ENCODE measurements at places on chromosomes 13 and 19. TPM values are rescaled to one million over a fixed set of nuclear protein-coding genes. Genes with fewer than 3 reads are reported as not detected.

DNA sequence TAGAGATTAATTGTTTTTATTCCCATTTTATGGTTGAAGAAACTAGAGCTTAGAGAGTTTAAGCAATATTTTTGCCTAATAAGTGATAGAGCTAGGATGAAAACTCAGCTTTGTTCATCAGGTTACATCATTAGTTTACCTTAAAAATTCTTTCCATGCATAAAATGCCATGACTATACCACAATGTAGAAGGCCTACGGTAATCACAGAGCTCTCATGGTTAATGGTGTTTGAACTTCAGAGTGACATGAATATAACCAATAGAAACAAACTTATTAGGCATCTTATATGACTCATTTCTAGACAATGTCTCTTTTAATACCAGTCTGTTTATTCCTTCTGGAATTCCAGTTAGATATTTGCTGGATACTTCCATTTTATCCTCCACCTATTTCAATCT, 78.5 kb downstream of the FGF9 start:
- DNase-seq, result no peak

DNA sequence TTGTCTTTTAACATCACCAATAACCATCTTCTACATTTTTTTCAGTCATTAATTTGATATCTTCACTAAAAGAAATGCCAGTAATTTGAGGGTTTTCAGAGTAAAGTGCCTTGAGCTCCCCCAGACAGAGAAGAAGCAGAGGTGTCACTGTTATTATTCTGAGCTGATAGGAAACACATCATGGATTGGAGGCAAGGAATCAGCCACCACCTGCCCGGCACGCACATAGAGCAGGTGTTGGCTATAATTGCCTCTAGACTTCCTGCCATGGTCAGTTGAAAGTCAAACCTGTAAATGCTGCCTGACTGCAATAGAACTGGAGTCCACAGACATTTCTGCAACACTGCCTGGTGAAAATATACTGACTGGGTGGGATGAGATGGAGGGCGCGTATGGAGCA, 776.6 kb downstream of the UQCRFS1 start:
- DNase-seq, result no peak

DNA sequence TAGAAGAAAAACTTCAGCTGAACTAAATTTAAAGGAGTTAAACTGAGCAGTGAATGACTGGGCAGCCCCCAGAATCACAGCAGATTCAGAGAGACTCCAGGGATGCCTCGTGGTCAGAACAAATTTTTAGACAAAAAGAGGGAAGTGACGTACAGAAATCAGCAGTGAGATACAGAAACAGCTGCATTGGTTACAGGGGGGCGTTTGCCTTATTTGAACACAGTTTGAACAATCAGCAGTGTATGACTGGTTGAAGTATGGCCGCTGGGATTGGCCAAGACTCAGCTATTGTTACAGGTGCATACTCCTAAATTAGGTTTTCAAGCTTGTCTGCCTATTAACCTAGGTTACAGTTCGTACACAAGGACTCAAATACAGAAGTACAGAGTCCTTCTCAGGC, 2.2 kb upstream of the SPRYD7 start:
- no peak for DNase-seq

GRCh38 chr13:94268661-94269060, 210.8 kb downstream of the DCT start:
- DNase-seq, result no peak

DNA sequence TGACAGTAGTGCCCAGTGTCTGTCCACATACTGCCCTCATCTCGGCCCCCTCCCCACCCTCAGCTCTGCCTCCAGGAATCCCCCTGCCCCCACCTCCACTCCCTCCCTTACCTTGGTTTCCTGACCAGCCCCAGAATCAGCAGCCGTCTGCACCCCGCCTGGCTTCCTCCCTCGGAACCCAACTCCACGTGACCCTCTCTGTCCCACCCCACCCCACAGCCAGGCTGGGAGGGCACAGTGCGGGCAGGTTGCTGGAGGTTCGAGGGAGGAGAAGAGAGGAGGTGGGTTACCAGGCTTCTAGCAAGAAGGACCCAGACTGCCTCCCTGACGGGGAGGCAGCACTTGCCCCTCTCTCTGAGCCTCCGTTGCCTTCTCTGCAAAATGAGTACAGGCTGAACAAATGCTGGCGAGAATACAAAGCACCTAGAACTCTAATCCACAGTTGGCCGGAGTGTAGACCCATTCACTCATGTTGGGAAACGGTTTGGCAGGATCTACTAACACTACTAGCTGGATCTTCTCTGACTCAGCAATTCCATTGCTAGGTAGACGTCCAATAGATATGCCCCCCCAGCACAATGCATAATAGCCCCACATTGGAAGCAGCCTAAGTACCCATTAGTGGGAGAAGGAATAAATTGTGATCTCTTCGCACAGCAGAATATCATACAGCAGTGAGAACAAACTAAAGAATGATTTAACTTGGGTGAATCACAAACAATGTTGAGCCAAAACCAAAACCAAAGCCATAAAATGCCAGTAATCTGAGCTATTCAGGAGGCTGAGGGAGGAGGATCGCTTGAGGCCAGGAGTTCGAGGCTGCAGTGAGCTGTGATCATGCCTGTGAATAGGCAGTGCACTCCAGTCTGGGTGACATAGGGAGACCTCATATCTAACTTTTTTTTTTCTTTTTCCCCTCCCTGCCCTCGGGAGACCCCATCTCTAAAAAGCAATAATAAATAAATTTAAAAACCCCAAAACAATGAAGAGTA, at the start of gene RASAL3:
RASAL3 (minus strand) TSS at position 151 of the 992 bp plus-strand sequence. CDS start 186 bp downstream, outside the sequence.
- peak; percentile 89 for DNase-seq

DNA sequence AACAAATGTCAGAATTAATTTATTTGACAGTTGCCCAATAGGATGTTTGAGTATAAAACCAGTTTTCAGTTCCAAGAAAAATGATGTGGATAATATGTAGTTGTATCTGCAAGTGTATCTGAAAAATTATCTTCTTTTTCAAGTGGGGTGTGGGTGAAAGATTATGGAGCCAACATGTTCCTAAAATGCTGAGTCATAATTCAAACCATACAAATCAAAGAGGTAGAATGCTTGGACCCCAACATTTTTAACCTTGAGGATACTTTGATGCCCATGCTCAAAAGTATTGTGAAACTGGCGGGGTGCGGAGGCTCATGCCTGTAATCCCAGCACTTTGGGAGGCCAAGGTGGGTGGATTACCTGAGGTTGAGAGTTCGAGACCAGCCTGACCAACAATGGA, 54.0 kb upstream of the ZNF724 start:
- no peak for DNase-seq

DNA sequence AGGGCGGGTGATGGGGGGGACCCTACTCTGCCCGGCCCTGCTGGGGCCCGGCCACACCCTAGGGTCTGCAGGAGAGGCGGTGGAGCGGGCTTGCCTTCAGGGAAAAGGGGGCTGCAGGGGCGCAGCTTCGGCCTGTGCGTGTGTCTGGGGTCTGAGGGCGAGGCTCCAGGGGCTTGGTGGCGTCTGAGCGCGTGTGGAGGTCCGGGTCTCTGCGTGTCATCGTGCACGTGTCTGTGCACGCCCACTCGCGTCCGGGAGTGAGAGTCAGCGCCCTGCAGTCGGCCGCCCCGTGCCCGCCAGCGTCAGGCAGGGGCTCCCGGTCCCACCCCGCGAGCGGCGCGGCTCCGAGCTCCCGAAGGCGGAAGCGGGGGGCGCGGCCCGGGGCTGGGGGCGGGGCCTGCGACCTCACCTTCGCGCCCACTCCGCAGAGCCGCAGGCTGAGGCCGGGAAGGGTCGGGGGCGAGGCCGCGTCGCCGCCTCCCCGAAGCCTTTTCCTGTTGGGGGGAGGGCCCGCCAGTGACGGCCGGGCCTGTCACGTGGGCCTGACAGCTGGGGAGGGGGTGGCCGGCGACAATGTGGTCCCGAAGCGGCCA, at the start of gene ARHGAP45:
ARHGAP45 (plus strand) TSS at position 420 of the 593 bp plus-strand sequence. CDS start 239 bp downstream, outside the sequence.
- no peak for DNase-seq

GRCh38 chr19:33797802-33798671, 1.4 kb downstream of the KCTD15 start:
- DNase-seq, result no peak

GRCh38 chr19:36420961-36421748, 2.7 kb upstream of the ZFP82 start:
- DNase-seq, result peak; percentile 32

- DNase-seq, result no peak
These were observed 40.9 kb upstream of the KPNA3 start for GRCh38 chr13:49833402-49833801.

DNA sequence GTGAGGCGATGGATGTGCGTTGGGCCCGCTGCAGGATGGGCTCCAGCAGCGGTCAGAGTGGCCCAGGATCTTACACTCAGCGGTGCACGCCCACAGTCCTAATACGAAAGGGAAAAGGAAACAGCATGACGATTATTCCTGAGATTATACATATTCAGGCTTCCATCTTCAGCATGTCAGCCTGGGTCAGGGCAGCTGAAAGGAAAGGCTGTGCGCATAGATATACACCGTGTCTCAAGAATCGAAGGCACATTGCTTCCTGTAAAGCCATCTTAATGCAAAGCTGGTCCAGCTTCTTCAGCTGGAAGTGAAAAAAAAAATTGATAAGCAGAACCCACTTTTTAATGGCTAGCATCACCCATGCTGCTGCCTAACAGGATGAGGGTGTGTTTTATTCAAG, 3.6 kb downstream of the PCDH8 start:
- DNase-seq, result no peak

- DNase-seq, result no peak
These were observed 13.4 kb downstream of the TM6SF2 start for GRCh38 chr19:19259741-19260140.

DNA sequence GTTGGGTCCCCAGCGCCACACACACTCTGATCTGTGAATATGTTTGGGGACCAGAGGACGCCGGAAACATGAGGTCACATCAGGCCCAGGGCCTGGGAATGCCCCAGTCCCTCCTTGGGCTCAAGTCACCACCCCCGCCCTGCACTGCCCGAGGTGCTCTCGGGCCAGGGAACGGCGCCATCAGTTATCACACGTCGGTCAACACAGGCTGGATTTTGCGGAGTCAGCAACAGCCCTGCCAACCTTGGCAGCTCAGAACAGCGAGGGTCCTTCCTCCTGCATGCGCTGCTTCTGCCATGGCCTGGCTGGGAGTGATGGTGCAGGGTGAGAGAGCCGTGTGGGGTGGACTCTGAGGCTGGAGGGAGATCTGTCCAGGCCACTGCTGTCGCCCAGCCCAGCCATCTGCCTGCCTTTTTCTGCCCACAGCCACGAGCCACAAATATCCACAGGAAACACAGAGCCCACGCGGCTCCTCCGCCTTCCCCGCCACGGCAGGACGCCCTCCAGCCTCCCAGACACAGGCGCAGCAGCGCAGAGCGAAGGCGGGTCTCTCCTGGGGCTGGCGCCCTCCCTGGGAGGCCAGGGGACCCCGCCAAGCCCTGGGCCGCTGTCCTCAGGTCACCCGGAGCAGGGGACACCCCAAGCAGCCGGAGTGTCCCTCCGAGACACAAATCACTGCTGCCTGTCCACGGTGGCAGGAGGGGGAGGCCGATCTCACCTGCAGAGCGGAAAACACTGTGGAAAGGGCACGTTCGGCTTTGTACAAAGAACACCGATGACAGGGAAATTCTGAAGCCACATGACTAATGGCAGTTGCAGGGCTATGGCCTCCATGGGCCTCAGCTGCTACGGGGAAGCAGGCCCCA, 31.6 kb upstream of the CACTIN start:
- no peak for DNase-seq

DNA sequence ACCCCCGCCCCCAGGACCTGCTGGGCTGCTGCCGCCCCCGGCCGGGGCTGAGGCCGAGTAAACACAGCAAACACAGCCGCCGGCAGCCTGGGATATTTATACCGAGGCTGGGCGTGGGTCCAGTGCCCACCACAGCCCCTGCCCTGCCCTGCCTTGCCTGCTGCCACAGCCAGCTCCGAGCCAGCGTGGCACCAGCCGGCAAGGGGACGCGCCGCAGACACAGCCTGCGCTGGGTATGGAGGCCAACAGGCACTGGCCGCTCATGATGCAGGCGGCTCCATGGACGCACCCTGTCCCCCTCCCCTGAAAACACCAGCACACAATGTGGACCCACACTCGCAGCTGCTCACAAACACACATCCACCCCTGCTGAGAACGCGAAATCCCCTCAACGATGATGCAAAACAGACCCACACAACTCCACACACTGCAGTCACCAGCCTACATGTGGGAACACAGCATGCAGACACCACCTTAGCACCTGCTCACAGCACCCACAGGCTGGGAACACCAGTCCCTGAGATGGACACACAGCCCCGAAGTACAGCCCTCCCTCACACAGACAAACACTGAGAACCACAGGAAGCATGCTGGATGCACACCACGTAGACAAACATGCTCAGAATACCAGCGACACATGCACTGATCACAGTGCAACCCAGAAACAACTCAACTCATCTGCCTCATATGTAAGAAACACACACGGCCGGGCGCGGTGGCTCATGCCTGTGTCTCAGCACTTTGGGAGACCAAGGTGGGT, 16.2 kb downstream of the CCDC97 start:
- no peak for DNase-seq

DNA sequence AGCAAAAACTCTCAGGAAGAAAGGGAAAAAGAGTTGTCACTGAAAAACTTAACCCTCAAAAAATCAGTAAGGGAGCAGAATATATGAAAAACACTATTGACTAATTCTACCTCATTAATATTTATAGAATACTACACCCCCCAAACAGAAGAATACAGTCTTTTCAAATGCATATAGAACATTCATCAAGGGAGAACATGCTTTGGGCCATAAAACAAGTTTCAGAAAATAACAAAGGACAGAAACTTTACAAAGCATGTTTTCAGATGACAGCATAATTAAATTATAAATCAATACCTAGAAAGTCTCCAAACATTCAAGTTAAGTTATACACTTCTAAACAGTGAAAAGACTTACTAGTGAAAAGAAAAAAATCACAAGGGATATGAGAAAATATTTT, 30.5 kb downstream of the SOHLH2 start:
- no peak for DNase-seq

DNA sequence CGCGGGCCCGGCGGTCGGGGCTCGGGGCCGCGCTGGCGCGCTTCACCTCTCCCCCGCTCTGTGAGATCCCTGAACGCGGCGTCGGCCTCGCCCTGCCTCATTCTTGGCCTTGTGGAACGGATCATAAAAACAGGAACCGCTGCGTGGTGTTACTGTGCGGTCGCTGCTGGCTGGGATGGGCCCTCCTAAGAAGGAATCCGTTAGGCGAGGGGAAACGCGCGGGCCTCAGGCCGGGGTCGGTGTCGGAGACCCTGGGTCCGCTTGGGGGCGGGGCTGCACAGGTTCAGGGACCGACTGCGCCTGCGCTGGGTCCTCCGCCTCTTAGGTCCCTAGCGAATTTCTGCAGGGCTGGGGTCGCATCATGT, 381 bp downstream of the CKAP2 start:
- peak; percentile 84 for DNase-seq

The PSG2 gene
- not detected for total RNA-seq

The UNC13A gene
- 0.15 TPM for total RNA-seq

The WDR87 gene
- not detected for total RNA-seq
